Sciatic nerve (tissue), 2 donors: ENCODE measurements at places on chromosomes 11 and 22.

DNA sequence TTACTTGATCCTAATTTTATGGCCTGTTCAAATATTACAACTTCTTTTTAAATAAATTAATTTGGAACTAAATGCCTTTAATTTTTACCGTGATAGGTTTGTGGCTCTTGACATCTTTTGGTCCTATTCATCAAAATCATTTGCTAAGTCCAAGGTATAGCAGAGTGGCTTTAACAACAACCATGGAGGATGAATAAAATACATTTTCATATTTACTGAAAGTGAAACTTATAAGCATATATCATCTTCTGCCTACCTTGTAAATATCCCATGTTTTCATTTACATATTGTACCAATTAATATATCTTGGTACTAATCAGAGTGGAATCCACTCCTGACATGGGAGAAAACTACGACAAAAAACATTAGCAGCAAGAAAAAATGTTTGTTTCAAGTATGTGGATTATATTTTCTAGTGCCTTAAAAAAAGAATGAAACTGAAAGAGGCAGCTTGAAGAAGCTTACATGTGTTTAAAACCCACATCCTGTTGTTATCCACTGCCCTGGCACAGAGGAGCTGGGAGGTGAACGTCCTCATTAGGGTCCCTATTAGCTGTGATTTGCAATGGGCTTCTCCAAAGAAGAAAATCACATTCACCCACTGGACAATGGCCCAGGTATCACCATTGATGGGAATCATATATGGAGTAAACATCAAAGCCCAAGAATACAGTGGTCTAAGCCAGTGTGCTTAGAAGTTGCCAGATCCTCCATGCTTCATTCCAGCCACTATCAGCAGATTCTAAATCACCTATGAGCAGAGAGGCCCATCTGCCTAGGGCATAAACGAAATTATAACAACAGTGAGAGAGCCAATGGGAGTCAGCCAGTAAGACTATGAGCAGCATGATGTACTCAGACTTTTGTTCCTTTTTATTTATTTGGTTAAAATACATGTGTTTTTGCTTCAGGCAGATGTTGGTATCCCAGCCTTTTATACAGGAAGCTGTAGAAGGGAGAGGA lies 84.7 kb downstream of the MAML2 start:
- DNase-seq: no peak

GRCh38 chr11:109612496-109612895 lies 190.5 kb downstream of the C11orf87 start:
- DNase-seq: no peak

- DNase-seq: no peak
Measured at GRCh38 chr11:14577835-14578529, 57.8 kb upstream of the PSMA1 start.

DNA sequence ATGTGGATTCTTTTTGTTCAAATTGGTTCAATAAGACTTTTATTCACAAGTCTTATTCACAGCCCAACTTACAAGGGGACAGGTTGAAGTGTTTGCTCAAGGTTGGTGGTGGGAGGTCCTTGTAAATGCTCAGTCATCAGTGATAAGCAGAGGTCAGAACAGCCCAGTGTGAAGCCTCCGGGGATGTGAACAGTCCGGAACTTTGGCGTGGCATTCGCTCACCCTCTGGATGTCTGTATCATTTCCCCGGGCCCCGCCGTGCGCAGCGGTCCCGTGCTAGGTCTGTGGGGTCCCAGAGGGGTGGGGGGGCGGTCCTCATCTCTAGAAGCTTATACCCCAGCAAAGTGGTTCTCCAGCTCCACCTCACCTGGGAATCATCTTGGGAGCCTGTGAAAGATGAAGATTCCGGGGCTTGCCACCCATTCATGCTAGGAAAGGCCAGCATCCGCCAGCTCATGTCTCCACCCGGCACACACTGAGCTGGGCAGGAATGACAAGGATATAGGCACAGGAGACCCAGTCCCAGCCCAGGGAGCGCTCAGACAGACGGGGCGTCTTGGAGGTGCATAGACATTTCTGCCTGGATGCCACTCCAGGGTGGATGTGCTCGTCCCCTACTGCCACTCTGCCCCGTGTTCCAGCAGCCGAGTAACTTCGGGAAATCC lies 327.5 kb downstream of the TBC1D22A start:
- peak; percentile 47 for DNase-seq

GRCh38 chr11:130209954-130210854 lies 50.6 kb downstream of the ST14 start:
- peak; percentile 51 for DNase-seq

- DNase-seq: no peak
Measured at GRCh38 chr22:32325811-32326237, 31.8 kb upstream of the RFPL3 start.

DNA sequence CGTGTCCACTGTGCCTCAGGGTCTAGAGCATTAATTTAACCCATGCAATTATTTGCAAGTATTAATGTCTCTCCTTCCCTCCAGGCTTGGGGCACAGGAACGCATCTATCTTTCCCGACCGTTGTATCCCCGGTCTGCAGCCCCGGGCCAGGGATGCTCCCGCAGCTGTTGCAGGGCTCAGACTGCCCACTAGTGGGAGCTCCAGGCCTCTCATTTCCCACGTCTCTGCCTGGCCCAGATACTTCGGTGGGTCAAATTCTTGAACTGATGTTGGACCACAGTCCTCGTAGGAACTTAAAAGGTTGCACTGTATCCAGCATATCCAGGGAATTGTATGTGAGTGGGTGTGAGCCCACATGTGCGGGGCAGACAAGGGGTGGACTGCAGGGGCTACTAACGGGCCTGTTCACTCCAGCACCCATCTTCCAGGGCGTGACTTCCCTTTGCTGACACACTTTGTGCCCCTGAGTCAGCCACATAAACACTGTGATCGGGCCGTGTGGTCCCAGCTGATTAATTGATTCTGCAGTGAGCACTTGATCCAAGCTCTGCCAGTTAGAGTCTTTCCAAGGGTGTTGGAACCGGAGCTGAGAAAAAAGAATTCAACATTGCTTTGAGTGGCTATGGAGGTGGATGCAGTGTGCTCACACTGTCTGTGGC lies 451.3 kb downstream of the TBC1D22A start:
- DNase-seq: peak; percentile 49

- DNase-seq: no peak
Measured at GRCh38 chr11:75194147-75194546, 43.2 kb downstream of the SLCO2B1 start.

GRCh38 chr11:57100638-57101331 lies 81.0 kb upstream of the LRRC55 start:
- no peak for DNase-seq

DNA sequence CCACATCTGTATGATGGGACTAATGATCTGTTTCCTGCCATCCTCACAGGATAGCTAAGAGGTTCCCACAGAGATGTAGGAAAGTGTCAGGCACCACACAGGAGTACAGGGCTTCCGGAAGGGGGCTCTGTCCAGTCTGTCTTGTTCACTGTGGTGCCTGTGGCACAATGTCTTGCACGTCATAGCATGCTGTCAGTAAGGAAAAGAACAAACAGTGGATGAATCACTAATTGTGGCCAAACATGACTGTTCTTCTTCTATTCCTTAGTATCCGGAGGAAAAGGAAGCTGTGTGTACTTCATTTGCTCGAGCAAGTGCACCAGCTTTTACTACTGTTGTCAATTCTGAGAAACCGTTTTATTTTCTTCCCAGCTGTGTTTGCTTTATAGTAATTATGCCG lies 73.4 kb upstream of the YWHAH start:
- DNase-seq: no peak
